ENCODE measurements at places on chromosomes 3 and 15. TPM values are rescaled to one million over a fixed set of nuclear protein-coding genes. Genes with fewer than 3 reads are reported as not detected.

Gene C3orf85
- total RNA-seq: not detected

GRCh38 chr15:42149493-42150218, 6.8 kb downstream of the PLA2G4F start:
- DNase-seq: no peak

GRCh38 chr3:172751175-172751704, 714 bp downstream of the ECT2 start:
- peak; percentile 3 for DNase-seq

DNA sequence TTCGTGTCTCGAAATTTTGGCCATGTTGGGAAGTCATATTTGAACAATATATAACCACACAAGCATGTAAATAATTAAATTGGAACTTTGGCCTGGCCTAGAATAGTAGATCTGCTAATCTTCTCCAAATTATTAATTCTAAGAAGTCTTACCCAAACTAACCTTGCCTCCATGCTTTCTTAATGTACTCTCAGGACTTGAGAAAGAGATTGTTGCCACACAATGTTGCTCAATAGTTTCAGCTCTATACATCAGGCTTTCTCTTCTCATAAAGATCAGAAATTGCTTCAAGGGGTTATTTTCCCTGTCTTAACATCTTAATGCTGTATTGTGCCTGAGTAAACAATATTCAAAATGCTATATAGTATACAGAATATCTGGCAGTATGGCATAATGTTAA, 202.7 kb upstream of the LRIG1 start:
- no peak for DNase-seq

- no peak for DNase-seq
Observed at GRCh38 chr3:148631124-148631903, 66.4 kb upstream of the AGTR1 start.

Measured in HFFc6 (cell line).